ENCODE measurements at places on chromosomes 16 and 17. TPM values are rescaled to one million over a fixed set of nuclear protein-coding genes. Genes with fewer than 3 reads are reported as not detected.

Gene CHRNE
- total RNA-seq: 0.44 TPM

Gene ZNF267
- total RNA-seq: 58.5 TPM

Gene RTN4RL1
- 0.25 TPM for total RNA-seq

Gene RAB11FIP4
- total RNA-seq: 20.8 TPM

Gene SPIRE2
- total RNA-seq: 1.9 TPM

Gene PLCG2
- 9.6 TPM for total RNA-seq

Gene CD300E
- total RNA-seq: not detected

Gene UNC45B
- total RNA-seq: not detected

Gene SLC2A4
- 0.14 TPM for total RNA-seq

Gene GAN
- total RNA-seq: 14.6 TPM

DNA sequence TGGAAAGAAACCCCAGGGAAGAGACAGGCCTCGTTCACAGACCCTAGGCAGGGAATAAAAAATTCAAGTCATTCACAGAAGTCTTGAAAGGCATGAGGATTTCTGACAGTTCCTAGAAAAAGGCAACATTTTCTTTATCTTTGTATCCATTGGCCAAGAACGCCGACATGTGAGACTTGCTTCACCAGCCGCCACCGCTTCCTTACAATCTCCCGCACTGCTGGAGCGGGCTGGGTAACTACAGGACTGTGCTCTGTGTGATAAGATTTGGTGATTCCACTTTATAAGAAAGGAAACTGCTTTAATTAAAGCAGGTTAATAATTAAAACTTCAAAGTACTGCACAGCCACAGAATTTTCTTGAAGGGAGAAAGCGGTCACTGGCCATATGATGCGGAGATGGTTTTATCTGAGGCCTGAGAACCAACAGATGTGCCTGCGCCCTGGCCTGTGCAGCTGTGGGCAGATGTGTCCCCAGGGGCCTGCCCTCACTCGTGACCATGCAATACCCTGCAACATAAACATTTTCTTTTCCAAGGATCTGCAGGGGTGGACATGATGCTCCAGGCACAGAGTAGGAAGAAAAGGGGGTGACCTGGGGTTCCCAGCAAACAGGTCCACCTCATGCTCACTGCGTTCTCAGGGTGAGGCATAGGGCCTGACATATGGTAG is 13.0 kb upstream of the LGALS3BP start:
- H3K4me1 ChIP-seq: no peaks in the 10 kb centered on the region
- H3K4me3 ChIP-seq: no peak overlapping the region
- DNase-seq: no peak
- H3K36me3 ChIP-seq: peaks cover 62% of the 10 kb centered on the region
- H3K27me3 ChIP-seq: no peaks in the 10 kb centered on the region

GRCh38 chr17:72434991-72435618 is 314.3 kb downstream of the SOX9 start:
- no peak for DNase-seq
- H3K27ac ChIP-seq: no peak overlapping the region
- H3K27me3 ChIP-seq: no peaks in the 10 kb centered on the region
- no peaks in the 10 kb centered on the region for H3K36me3 ChIP-seq
- no peaks in the 10 kb centered on the region for H3K4me1 ChIP-seq
- H3K4me3 ChIP-seq: no peak overlapping the region

DNA sequence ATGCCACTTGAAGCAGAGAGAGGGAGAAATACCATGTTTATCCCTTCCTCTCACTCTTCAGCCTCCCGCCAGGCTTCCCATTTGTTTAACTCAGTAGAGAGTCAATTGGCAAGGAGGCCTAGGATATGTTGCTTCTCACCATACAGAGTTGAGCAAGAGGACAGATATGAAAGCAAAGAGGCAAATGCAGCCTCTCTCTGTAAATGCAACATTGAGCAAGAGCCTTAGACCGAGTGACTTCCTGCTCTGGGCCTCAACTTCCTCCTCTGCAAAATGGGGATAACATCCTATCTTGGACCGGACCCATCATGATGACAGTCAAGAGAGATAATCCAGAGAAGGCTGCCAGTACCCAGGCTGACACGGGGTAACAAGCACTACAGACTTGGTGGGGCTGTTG is 36.8 kb downstream of the SOCS1 start:
- peak overlapping the region; percentile 22 for H3K27ac ChIP-seq
- H3K4me1 ChIP-seq: peaks cover 29% of the 10 kb centered on the region
- no peak for DNase-seq
- no peaks in the 10 kb centered on the region for H3K27me3 ChIP-seq
- no peak overlapping the region for H3K4me3 ChIP-seq
- peaks cover 26% of the 10 kb centered on the region for H3K36me3 ChIP-seq

- H3K36me3 ChIP-seq: peaks cover 3% of the 10 kb centered on the region
- H3K27ac ChIP-seq: no peak overlapping the region
- no peak for DNase-seq
- H3K4me3 ChIP-seq: no peak overlapping the region
- H3K4me1 ChIP-seq: peaks cover 7% of the 10 kb centered on the region
Observed at GRCh38 chr16:56515665-56516064, 4.2 kb downstream of the BBS2 start.

GRCh38 chr17:14308636-14308964 is 7.7 kb downstream of the HS3ST3B1 start:
- H3K4me1 ChIP-seq: peaks cover 51% of the 10 kb centered on the region
- H3K27ac ChIP-seq: peak overlapping the region; percentile 33
- H3K4me3 ChIP-seq: peak overlapping the region; percentile 74
- H3K36me3 ChIP-seq: peaks cover 65% of the 10 kb centered on the region
- H3K27me3 ChIP-seq: no peaks in the 10 kb centered on the region

DNA sequence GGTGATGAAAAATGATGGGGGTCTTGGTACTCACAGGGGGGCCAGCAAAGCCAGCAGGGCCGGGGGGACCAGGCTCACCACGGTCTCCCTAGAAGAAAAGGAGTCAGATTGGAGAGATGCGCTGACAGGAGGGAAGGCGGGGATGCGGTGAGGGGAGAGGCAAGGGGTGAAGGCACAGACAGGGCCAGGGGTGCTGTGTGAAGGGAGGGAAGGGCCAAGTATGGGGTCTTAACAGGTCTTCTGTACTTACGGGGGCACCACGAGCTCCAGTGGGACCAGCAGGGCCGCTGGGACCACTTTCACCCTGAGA is 11.2 kb downstream of the COL1A1 start:
- H3K27me3 ChIP-seq: no peaks in the 10 kb centered on the region
- H3K4me3 ChIP-seq: no peak overlapping the region
- H3K4me1 ChIP-seq: no peaks in the 10 kb centered on the region
- H3K36me3 ChIP-seq: no peaks in the 10 kb centered on the region
- no peak for DNase-seq

DNA sequence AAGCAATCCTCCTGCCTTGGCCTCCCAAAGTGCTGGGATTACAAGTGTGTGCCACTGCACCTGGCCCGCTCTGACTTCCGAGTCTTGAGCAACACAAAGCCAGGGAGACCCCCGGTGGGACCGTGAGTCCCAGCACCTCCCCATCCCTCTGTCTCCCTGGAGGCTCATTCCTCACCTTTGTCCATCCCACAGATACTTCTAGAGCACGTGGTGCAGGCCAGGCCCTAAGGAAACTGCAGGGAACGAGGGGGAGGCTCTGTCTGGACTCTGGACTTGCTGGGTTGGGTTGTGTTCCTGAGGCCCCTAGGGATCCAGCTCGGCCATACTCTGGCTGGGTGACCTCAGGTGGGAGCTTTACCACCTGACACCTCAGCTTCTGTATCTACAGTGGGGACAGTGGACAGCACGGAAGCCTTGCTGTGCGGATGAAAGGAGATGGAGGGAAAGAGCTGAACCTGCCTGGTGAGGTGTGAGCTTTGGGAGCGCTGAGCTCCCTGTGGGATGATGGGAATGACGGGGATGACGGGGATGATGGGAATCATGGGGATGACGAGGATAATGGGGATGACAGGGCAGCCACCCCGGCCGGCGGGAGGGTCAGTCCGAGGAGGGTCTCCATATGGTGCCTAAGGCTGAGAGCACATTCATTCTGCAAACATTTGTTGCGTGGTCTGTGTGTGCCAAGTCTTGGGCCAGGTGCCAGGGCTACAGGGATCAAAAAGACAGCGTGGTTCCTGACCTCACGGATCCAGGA is 26.6 kb downstream of the C16orf74 start:
- no peaks in the 10 kb centered on the region for H3K36me3 ChIP-seq
- no peak overlapping the region for H3K27ac ChIP-seq
- H3K4me3 ChIP-seq: no peak overlapping the region
- H3K4me1 ChIP-seq: no peaks in the 10 kb centered on the region
- DNase-seq: no peak

DNA sequence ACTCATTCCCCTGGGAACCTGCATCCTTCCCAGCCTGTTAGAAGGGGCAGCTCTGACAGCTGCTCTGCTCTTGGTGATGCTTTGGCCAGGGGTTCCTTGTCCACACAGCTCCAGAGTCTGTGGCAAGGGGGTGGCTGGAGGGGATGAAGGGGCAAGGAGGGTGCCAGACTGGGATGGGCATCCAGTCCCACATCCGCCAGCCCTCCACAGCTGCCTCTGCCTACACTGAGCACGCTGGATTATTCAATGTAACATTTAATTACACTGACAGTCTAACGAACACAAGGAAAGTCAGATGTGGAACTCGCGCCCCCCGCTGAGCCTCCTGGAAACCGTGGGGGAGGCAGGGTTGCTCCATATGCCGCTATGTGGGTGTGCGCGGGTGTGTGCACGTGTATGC is 101.1 kb downstream of the C16orf78 start:
- H3K27ac ChIP-seq: no peak overlapping the region
- H3K4me3 ChIP-seq: no peak overlapping the region
- no peaks in the 10 kb centered on the region for H3K4me1 ChIP-seq
- no peaks in the 10 kb centered on the region for H3K36me3 ChIP-seq
- DNase-seq: no peak

DNA sequence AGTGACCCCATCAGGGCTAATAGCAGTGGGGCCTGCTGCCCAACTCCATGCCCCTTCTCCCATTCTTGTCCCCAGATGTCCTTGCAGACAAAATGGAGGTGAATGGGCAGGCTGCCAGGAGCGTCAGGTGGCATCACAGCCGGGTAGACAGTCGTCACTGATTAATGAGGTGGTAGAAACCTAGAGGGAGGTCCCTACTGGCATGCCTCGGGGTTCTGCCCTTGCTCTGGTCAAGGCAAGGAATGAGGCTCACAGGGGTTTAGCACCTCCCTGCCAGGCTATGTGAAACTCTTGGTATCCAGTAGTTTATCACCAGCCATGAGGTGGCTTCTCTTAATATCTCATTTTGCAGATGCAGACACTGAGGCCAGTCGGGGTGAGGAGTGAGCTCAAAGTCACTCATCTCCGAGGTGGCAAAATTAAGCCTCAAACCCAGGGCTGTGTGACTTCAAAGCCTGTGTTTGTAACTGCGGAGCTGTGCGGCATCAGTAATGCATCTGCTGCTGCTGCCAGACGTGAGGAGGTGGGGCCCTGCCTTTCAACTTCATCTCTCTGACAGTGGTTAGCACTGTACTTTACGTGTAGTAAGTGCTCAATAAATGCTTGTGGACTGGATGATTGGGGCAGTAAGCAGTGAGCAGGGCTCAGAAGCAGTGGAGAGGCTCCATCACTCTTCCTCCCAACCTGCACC is 21.3 kb downstream of the RAI1 start:
- H3K4me3 ChIP-seq: no peak overlapping the region
- H3K36me3 ChIP-seq: no peaks in the 10 kb centered on the region
- no peaks in the 10 kb centered on the region for H3K27me3 ChIP-seq
- peaks cover 5% of the 10 kb centered on the region for H3K4me1 ChIP-seq
- no peak overlapping the region for H3K27ac ChIP-seq
- no peak for DNase-seq

DNA sequence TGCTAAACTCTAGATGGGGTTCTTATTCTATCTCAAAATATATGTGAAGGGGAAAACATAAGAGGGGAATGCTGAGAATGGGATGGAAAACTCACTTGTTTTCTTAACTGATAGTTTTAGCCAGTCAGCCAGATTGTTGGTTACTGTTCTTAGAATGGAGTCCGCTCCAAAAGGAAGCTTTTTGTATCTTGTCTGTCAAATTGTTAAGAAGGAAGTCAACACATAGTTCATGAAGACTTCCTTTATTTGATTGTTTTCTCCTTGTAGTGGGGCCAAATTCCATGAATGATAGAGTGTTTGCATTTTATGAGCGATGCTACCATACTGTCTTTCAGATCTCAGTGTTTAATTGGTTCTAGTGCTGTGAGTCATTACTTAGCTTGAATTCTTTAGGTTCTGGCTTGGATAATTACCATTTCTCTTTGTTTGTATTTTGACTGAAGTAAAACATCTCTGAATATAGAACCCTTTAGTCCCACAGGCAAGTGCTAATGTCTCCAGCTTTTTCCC is 98.3 kb upstream of the GOT2 start:
- DNase-seq: no peak
- no peaks in the 10 kb centered on the region for H3K4me1 ChIP-seq

- DNase-seq: peak; percentile 55
- H3K4me3 ChIP-seq: peak overlapping the region; percentile 99
- no peaks in the 10 kb centered on the region for H3K27me3 ChIP-seq
Observed at GRCh38 chr17:58344791-58345157, 7.2 kb downstream of the SUPT4H1 start.

GRCh38 chr17:60645918-60646523 is 31.6 kb upstream of the BCAS3 start:
- H3K36me3 ChIP-seq: peaks cover 29% of the 10 kb centered on the region
- H3K27me3 ChIP-seq: no peaks in the 10 kb centered on the region
- peaks cover 14% of the 10 kb centered on the region for H3K4me1 ChIP-seq
- DNase-seq: no peak
- no peak overlapping the region for H3K4me3 ChIP-seq

- peaks cover 80% of the 10 kb centered on the region for H3K36me3 ChIP-seq
- H3K27me3 ChIP-seq: no peaks in the 10 kb centered on the region
- H3K27ac ChIP-seq: no peak overlapping the region
- peaks cover 6% of the 10 kb centered on the region for H3K4me1 ChIP-seq
- H3K4me3 ChIP-seq: no peak overlapping the region
Observed at GRCh38 chr17:5391678-5392077, 27.8 kb downstream of the NUP88 start.

DNA sequence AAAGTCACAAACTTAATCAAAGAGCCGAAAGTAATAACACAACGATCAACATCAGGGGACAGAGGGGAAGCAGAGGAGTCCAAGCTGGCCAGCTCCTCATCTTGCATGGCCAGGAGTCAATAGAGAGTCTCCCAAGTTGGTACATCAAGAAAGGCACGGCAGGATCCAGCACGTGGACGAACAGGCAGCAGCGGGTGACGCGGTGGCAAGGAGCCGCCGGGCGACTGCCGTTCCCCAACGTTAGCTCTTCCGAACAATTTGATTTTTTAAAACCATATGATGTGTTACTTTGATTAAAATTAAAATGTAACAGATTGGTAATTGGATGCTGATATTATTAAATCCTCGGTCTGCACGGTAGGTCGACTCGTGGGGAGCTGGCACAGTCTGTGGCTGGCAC is 81.8 kb upstream of the DOC2B start:
- no peak overlapping the region for H3K27ac ChIP-seq
- H3K36me3 ChIP-seq: no peaks in the 10 kb centered on the region
- H3K27me3 ChIP-seq: peaks cover 3% of the 10 kb centered on the region
- H3K4me1 ChIP-seq: no peaks in the 10 kb centered on the region
- no peak for DNase-seq

GRCh38 chr16:66043326-66043725 is 323.2 kb upstream of the CDH5 start:
- H3K36me3 ChIP-seq: no peaks in the 10 kb centered on the region
- DNase-seq: no peak
- no peaks in the 10 kb centered on the region for H3K4me1 ChIP-seq
- no peaks in the 10 kb centered on the region for H3K27me3 ChIP-seq
- no peak overlapping the region for H3K4me3 ChIP-seq
